ENCODE measurements at places on chromosomes 11 and 22.

GRCh38 chr22:47374273-47374771 is 611.9 kb downstream of the TBC1D22A start:
- no peak for DNase-seq

DNA sequence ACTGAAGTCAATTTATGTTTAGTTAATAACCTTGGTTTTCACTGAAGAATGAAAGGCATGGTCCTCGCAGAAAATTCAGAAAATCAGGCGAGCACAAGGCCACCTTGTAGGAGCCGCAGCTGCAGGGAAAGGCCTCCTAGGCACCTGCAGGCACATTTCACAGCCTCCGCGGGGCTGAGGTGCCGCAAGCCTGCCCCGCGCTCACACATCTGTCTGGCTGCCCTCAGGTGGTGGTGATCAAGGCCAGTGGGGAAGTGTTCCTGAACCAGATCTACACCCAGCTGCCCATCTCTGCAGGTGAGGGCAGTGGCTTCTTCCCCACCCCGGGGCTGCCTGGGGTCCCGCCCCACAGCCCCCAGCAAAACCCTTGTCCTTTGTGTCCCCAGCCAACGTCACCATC is 10.5 kb downstream of the MUC5AC start:
- no peak for DNase-seq

GRCh38 chr22:39598017-39598965 is 27.7 kb downstream of the CACNA1I start:
- DNase-seq, result peak; percentile 48

DNA sequence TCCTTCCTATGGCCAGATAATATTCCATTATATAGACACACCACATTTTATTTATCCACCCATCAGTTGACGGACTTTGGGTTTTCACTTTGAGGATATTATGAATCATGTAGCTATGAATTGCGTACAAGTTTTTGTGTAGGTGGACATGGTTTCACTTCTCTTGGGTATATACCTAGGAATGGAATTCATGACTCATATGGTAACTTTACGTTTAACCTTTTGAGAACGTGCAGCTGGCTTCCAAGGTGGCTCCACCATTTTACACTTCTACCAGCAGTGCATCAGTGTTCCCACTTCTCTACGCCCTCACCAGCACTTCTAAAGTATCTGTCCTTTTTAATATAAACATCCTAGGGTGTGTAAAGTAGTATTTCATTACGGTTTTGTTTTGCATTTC is 112.0 kb downstream of the PLEKHA7 start:
- no peak for DNase-seq

DNA sequence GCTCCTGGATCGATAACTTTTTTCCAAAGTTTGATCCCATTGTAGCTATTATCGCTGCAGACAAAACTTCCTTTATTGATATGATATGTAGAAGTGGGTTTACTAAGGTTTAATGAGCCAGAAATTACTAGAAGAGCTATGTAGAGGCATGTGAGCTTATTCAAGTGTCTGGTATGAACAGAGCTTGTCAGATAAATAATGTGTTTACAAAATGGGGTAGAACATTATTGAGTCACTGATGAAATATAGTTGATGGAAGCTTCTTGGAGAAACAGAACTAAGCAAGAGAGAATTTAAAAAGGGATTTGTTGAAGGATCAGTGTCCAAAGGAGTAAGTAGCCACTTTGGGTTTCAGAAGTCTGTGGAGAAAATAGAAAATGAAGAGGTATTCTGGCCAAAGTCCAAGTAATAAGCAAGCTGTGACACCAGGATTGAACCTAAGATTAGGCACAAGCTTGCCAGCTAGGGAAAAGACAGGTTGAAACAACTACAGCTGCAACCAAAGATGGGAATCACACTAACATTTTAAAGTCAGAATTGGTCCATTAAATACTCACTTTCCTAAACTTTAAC is 104.3 kb downstream of the MAML2 start:
- DNase-seq, result peak; percentile 21

- DNase-seq, result no peak
Observed at GRCh38 chr22:42934338-42934737, 77.3 kb upstream of the ARFGAP3 start.

- DNase-seq, result no peak
Observed at GRCh38 chr22:36327922-36328551, 59.7 kb downstream of the MYH9 start.

- no peak for DNase-seq
Observed at GRCh38 chr11:94062360-94062759, 41.2 kb downstream of the HEPHL1 start.

- DNase-seq, result no peak
Observed at GRCh38 chr11:43130616-43131015, 181.2 kb upstream of the API5 start.

GRCh38 chr11:95911369-95911759 is 12.5 kb downstream of the MTMR2 start:
- no peak for DNase-seq

- no peak for DNase-seq
Observed at GRCh38 chr22:28506150-28506535, 173.5 kb downstream of the TTC28 start.

DNA sequence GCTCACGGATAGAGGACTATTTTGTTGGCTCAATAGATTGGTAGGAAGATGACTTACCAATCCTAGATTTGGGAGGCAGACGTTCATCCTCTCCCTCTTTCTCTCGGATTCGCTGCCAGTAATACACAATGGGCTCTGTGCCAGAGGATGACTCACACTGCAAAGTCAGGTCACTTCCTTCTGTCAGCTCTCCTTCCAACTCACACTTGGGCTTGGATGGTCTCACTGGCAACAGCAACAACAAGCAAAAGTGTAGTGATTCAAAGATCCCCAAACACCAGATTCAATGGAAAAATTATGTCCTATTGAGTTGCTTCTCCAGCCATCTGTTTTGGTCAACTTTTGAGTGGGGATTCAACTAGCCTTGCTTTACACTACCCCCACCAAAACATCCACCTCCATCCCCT is 21.7 kb upstream of the HSPA8 start:
- peak; percentile 79 for DNase-seq

DNA sequence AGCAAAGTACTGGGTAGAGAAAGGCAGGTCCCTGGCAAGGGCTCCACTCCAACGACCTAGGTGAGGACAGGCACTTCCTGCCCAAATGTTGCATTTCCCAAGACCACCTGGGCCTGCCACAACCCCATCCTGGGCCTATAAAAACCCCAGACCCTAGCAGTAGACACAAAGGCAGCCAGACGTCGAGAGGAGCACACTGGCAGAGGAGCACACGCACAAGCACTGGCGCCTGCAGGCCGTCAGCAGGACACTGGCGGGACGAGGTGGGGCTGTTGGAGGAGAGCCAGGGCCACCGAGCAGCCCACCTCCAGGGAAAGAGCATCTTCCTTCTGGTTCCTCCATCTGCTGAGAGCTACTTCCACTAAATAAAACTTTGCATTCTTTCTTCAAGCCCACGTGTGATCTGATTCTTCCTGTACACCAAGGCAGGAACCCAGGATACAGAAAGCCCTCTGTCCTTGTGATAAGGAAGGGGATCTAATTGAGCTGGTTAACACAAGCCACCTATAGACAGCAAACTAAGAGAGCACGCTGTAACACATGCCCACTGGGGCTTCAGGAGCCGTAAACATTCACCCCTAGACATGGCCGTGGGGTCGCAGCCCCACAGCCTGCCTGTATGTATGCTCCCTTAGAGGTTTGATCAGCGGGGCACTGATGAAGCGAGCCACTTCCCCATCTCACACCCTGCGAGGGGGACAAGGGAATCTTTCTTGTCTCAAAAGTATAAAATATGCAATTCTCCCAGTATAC is 89.7 kb upstream of the MTMR2 start:
- DNase-seq, result no peak

DNA sequence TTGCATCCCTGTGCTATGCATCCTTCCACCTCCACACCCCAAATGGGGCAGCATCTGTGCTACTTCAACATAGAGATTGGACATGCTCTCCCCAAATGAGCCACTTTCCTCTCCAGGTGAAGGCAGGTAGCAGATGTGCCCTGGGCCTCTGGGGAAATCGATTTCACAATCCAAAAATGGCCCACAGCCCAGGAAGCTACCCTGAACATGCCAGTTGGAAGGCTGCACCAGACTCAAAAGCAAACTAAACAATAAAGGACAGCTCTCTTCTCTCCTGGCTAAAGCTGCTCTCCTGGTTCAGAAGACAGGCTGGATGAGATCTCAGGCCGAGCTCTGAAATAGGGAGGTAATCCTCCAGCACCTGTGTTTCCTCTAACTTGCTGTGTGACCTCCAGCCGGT is 19.7 kb downstream of the ISX start:
- DNase-seq, result no peak

- no peak for DNase-seq
Observed at GRCh38 chr11:41789376-41789775, 329.9 kb upstream of the LRRC4C start.

- DNase-seq, result no peak
Observed at GRCh38 chr22:26979294-26979693, 321.9 kb downstream of the MIAT start.

- peak; percentile 50 for DNase-seq
Observed at GRCh38 chr22:48488149-48488551, 1339.5 kb downstream of the BRD1 start.

DNA sequence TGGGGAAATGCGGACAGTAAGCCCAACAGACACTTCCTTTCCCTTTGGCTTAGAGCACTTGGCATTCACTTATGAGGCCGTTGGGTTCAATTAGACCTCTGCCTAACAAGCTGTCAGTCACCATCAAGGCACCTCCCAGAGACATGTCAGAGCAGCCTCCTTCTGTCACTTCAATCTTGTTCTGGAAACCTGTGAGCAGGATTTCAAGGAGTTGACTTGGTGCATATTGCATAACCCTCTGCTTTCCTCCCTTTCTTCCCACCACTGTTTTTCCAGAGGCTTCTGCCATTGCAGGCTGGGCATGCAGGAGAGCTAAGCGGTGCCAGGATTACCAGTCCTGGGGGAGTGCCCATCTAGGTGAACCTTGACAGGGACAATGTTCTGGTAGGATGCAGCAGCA is 484.2 kb upstream of the LRRC4C start:
- DNase-seq, result no peak

DNA sequence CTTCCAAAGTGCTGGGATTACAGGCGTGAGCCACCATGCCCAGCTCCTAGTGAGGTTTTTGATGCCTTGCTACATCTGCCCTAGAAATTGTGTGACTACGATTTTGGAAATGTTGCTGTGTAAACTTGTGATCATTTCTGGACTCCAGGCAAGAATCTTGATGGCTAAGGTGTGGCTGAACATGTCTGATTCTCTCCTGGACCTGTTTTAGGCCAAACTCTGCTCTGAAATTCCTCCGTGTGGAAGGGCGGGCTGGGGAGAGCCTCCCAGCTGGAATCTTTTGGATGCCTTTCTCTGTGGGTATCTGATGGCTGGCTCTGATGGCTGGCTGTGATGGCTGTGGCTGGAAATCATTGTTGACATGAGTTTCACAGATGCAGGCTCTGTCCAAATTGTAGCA is 8.2 kb downstream of the PNPLA3 start:
- no peak for DNase-seq

DNA sequence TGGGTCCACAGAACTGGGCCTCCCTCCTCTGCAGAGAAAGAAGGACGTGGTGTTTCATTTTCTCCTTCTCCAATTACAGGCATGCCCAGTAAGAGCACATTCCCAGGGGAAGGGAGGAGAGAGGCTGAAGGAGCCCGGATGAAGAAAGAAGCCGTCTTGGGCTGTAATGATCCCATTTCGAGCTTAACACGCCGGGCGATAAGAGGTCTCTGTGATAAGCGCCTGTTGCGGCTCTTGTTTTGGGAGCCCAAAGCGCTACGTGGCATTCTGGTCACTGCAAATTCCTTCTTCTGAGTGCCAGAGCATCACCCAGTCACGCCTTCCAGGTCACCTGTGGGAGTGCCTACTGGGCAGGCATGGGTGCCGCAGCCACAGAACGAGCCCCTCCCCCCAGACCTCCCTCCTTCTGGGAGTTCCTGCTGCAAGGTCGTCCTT is 57.5 kb downstream of the ANO1 start:
- DNase-seq, result peak; percentile 35

GRCh38 chr11:126305699-126306098 is 1.8 kb downstream of the DCPS start:
- DNase-seq, result no peak

GRCh38 chr11:72848846-72849466 is 34.7 kb downstream of the ATG16L2 start:
- peak; percentile 56 for DNase-seq

GRCh38 chr11:69369210-69369825 is 75.4 kb downstream of the MYEOV start:
- no peak for DNase-seq

GRCh38 chr22:26460202-26460601 is 23.4 kb downstream of the HPS4 start:
- DNase-seq, result no peak

DNA sequence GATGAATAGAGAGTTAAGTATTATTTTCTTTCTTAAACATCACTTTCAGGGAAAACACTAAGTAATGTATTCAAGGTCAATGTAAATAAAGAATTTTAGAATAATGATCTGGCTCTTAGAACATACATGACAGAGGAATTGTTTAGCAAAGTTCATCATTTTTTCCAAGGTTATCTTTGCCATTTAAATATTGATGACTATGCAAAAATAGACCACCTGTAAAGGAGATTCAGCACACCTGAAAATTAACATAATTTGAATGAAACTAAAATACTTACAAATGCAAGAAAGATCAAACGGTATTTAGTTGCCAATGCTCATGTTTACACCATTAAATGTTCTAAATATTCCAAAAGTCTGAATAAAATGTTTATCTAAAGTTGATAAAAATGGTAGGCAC is 782.6 kb upstream of the CHORDC1 start:
- DNase-seq, result no peak

DNA sequence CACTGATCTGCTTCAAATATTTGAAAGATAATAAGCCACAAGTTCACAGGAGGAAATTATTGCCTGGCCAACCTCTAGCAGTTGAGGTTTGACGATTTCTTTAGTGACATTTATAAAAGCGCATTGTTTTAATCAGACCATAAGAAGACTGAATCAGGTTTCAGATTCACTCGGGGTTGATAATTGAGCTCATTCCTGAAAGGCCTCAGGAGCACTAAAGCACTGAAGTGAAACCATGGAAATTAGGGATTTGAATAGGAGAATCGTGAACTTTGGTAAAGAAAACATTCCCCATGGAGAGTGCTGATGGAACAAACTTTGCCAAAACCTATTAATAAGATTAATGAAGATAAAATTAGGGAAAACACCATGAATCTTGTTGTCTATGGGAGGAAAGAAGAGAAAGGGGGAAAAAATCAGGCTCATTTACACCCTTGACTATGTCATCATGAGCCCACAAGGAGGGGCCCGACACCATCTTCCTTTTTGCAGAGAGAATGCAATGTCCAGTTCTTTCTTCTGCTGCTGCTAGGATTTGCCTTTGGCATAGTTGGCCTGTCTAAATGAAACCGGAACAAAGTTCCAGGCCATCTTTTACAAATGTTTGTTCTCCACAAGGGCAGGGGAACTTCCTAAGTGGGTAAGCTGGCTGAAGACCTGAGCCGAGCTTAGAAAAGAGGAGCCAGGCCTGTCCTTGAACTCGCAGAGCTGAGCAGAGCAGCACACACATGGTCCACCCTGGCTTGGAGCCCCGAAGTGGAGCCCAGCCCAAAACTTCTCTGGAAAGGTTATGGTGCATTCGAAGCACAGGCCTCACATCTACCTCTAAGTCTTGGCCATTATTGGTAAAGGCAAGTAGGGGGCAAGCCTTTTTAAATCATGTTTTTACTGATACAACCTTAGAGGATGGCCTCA is 56.1 kb upstream of the EIF3M start:
- DNase-seq, result no peak

- no peak for DNase-seq
Observed at GRCh38 chr11:112156153-112156955, 7.5 kb downstream of the IL18 start.

Measured in GM03348 (cell line).